ENCODE measurements at places on chromosomes 6 and 20.
A peak's percentile ranks its signal among the peaks of the same experiment; 100 is the strongest.

- DNase-seq = no peak
Observed at GRCh38 chr20:17161673-17162481, 65.0 kb upstream of the PCSK2 start.

GRCh38 chr6:157715728-157716164 is 107.3 kb upstream of the SNX9 start:
- no peak for DNase-seq

- DNase-seq = no peak
Observed at GRCh38 chr6:147170269-147170668, 33.9 kb upstream of the STXBP5 start.

- no peak for DNase-seq
Observed at GRCh38 chr6:34553750-34554149, 2.4 kb downstream of the SPDEF start.

GRCh38 chr6:167506443-167507301 is 181.8 kb downstream of the TTLL2 start:
- DNase-seq = no peak

- no peak for DNase-seq
Observed at GRCh38 chr6:149925253-149925973, 2.5 kb upstream of the RAET1G start.

GRCh38 chr6:31332637-31333602 is 24.1 kb downstream of the HLA-B start:
- DNase-seq = no peak

DNA sequence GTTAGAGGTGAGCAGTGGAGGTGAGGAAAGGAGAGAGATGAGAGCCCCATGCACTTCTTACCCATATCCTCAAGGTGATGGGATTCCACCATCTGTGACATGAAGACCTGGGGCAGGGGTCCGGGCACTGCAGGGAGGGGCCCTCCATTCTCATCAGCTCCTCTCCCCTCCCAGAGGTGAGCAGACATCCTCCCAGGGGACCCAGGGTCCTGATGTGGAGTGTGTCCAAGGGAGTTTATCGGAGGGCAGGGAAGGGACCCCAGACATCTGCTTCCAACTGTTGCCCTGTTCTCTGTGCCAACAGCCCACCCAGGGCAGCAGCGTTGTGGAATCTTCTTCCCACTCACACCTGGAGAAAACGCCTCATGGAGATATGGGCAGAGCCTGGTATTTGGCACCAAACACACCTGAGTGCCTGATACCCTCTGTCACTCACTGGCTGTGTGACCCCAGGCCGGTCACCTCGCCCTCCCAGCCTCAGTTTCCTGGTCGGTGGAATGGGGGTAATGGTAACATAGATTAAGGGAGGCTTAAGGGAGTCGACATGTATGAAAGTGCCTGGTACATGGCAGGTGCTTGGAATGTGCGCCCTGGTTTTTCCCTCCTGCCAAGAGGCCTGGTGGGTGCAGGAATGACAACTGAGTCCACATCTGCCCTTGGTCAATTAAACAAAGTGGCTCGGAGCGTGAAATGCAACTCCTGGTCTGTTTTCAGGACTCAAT is 227.9 kb downstream of the PREX1 start:
- DNase-seq = no peak

GRCh38 chr6:4313044-4313686 is 177.8 kb upstream of the ECI2 start:
- DNase-seq = no peak

GRCh38 chr6:36413489-36414480 is 26.3 kb upstream of the ETV7 start:
- no peak for DNase-seq

- no peak for DNase-seq
Observed at GRCh38 chr20:34017610-34018009, 23.9 kb downstream of the RALY start.

DNA sequence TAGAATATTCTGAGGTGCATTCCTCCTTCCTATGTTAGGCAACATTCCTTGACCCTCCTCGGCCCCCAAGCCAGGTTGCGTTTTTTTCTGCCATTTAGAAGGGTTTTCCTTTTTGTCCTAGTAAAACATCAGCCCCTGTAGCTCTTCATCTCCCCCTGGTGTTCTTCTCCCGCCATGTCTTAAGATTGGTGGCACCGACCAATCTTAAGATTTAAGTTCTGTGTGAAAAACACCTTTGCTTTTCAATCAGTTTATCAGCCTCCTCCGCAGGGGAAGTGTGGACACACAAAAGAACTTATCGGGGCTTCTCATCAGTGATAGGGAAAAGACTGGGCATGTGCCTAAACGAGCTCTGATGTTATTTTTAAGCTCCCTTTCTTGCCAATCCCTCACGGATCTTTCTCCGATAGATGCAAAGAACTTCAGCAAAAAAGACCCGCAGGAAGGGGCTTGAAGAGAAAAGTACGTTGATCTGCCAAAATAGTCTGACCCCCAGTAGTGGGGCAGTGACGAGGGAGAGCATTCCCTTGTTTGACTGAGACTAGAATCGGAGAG is 719 bp upstream of the EDN1 start:
- DNase-seq = peak; percentile 39

- no peak for DNase-seq
Observed at GRCh38 chr20:44409132-44409600, 53.7 kb downstream of the HNF4A start.

GRCh38 chr6:111450087-111450486 is 32.9 kb downstream of the REV3L start:
- no peak for DNase-seq

GRCh38 chr20:61565791-61566190 is 313.7 kb downstream of the CDH4 start:
- no peak for DNase-seq

DNA sequence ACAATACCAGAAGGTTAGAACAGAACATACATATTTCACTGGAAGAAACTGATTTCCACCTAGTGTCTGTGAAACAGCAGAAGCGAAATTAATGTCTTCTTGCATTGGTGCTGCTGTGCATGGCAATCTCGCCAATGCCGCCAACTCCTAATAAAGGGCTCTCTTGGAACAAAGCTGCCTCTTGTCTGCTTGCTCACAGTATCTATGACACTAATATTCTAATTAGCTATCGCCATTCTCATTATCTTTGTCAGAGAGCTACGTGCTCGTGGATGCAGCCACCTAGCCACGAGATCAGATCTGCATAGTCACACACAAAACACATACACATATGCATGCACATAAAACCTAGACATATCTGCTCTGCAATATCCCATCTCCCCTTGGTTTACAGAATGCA is 145.9 kb upstream of the OLIG3 start:
- DNase-seq = no peak

DNA sequence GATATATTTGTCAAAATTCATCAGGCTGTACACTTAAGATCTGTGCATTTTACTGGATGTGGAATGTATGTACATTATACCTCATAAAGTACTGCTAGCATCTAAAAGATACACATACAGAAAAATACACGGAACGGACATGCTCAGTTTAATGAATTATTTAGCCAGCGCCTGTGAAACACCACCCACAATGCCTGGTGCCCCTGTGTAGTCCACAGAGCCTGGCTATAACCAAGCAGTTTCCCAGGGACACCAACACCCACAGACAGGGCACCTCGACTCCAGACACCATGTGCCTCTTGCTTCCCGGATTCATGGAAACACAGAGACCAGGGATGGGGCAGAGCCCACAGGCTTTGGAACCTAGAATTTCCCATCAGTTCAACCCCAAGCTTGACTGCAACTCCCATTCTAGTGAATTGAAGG is 17.4 kb upstream of the ARMC12 start:
- DNase-seq = no peak

DNA sequence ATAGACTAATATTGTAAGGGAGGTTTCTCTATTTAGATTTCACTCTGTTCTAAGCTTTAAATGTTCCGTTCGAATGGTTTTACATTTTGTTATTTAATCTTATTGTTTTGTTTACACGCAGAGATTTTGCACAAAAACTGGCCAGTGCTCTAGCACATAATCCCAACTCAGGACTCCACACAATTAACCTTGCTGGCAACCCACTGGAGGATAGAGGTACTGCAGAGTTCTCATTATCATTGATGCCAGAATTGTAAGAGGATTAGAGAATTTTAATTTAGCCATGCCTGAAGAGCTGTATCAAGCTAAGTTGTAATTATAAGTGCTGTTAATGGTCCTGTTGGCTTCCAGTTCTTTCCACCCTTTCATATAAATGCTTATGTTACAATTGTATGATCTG is 179.7 kb upstream of the SCGN start:
- DNase-seq = no peak

- DNase-seq = no peak
Observed at GRCh38 chr20:38084425-38084951, 50.9 kb downstream of the RPRD1B start.

DNA sequence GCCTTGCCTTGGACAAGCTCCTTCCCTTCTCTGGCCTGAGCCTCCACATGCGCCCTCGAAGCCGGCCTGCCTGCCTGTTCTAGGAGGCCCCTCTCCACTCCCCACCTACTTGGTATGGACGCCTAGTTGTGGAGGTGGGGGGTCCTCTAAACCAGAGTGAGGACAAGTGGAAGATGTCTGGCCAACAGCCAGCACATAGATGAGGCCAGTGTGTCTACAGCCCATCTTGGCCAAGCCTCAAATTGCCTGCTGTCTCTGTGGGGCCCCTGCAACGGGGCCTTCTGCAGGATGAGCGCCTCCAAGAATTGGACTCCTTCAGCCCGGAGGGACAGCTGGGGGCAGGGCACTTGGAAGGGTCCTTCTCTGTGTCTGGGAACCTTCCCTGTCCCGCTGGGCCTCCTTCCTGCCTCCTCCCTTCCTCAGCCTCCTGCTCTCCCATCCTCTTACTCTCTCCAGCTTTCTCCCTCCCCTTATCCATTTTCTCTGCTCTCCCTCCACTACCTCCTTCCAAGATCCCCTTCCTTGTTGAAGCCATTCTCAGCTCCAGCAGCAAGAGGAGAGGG is 1.6 kb downstream of the MDFI start:
- no peak for DNase-seq

- peak; percentile 85 for DNase-seq
Observed at GRCh38 chr6:146543211-146543939, at the start of gene RAB32. Gene RAB32, plus strand, starts transcription at chr6:146543833. Its CDS starts 39 bp downstream, at chr6:146543872.

- DNase-seq = no peak
Observed at GRCh38 chr20:48571949-48572847, 255.6 kb downstream of the PREX1 start.

DNA sequence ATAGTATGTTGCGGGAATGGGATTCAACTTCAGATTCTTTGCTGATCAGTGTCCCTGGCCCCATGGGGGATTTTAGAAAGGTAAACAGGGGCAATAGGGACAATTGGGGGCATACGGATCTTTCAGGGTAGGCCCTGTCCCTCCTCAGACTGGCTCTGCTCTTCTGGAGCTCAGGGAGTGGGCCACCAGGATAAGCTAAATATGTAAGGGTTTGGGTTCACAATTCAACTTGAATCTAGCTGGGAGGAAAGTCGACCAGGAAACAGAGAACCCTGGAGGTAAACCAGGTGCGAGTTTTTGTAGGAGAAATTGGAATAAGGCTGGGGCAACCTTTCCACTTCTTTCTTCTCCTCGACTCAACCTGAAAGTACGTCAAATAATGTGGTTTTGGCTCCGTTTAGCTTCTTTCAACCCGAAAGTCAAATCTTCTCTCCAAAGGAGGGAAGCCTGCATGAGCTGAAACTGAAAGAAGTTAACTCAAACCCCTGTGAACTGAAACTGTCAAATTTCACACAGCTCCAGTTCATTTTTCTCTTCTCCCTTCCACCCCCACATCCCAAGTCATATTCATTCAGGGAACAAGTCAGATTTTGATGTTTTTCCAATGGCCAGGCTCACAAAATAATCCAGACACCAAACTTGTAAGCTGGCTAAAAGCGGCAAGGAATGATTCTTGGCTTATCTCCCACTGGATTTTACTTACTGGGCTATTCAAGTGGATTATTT is 278.2 kb downstream of the CLIC5 start:
- DNase-seq = no peak

DNA sequence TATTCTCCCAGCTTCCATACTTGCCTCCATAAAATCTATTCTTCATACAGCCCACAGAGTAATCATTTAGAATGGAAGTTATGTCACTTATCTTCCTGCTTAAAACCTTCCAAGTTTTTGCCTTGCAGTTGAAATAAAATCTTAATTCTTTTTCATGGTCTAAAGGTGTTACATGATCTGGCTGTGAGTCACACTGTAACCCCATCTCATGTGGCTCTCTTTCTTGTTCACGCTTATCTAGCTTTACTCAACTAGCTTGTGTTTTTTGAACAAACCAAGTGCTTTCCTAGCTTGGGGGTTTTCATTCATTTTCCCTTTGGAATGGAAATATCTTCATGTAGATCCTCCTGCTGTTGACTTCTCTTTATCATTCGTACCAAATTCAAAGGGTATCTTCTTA is 23.6 kb upstream of the THEMIS start:
- no peak for DNase-seq

DNA sequence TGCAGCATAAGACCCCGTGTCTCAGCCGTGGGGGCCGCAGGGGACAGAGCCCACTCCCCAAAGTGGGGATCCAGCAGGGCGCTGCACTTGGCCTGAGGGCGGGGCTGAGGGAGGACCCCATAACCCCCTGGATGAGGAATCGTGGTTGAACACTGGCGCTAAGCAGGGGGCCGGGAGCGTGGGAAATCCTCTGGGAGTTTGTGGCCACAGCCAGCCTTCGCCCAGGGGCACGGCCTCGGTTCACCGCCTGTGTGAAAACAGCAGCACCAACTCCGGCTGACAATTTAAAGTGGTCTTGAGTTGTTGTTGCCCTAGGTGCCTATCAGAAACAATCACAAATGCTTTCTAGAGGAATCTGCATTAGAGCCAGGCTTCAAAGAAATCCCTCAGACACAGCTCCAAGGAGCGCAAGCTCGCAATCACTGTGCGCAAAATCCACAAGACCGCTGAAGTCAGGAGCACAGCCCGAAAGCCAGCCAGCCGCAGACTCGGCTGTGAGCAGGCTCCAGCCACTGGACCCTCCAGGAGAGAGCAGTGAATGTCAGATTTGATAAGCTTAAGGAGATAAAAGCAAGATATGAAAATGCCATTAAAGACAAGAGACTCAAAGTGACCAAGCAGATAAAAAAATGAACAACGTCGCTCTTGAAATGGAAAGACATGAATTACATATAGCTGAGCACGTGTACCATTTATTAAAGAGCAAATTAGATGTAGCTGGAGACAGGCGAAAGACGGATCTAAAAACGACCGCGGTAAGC is 10.9 kb upstream of the RPS6KA2 start:
- DNase-seq = no peak

DNA sequence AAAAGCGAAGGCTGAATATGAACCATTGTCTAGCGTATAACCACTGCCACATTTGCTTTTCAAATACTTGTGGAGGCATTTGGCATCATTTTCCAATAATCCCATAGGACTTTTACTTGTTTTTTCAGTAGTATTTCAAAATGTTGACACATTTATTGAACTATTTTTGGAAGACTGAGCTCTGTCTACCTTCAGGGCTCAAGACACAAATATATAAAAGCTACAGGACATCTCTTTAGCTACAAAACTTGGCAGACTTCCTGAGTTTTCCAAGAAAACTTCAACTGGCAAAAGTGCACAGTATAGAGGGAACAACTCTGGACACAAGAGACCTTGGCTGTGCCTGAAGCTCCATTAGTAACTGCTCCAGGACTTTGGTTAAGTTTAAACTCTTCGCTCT is 13.4 kb downstream of the EPB41L2 start:
- DNase-seq = no peak

- DNase-seq = no peak
Observed at GRCh38 chr6:167550941-167551627, 226.2 kb downstream of the TTLL2 start.

- DNase-seq = no peak
Observed at GRCh38 chr6:28977341-28978132, 27.6 kb downstream of the ZNF311 start.

- no peak for DNase-seq
Observed at GRCh38 chr6:119915971-119916370, 566.4 kb upstream of the MAN1A1 start.

GRCh38 chr6:138405816-138406413 is 1.9 kb downstream of the HEBP2 start:
- DNase-seq = no peak

GRCh38 chr6:136788069-136788902 is 4.0 kb downstream of the MAP3K5 start:
- no peak for DNase-seq

All from progenitor cell of endocrine pancreas (in vitro differentiated cells).